NCI-H1436 treated with DMSO at 0.1 percent for 48 hours (cell line): ENCODE measurements at places on chromosomes 11 and 22.
A peak's percentile ranks its signal among the peaks of the same experiment; 100 is the strongest.

DNA sequence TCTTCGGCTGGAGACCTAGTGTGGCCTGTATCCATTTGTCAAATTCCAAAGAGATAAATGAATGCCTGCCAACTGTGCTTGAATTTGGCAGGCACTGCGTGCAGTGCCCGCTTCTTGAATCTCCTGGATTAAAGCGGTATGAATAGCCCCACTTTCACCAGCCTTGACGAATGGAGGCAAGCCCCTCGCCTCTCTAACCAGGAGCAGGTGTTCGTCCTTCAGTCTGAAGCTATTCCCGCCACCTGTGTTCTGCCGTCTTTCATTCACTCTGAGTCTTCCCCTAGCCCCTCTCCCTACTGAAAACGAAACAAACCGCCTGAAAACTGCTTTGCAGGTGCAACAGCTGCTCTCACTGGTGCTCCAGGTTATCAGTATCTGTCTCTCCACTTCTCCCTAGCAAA lies 11.2 kb downstream of the NLRP14 start:
- DNase-seq = no peak

GRCh38 chr11:27443746-27444507 lies 28.7 kb downstream of the LGR4 start:
- peak; percentile 33 for DNase-seq

- no peak for DNase-seq
These were observed at the start of gene APOL1 for GRCh38 chr22:36252754-36253522. Gene APOL1 (plus strand): TSS chr22:36253133. CDS start chr22:36254956, 1,823 bp downstream.

DNA sequence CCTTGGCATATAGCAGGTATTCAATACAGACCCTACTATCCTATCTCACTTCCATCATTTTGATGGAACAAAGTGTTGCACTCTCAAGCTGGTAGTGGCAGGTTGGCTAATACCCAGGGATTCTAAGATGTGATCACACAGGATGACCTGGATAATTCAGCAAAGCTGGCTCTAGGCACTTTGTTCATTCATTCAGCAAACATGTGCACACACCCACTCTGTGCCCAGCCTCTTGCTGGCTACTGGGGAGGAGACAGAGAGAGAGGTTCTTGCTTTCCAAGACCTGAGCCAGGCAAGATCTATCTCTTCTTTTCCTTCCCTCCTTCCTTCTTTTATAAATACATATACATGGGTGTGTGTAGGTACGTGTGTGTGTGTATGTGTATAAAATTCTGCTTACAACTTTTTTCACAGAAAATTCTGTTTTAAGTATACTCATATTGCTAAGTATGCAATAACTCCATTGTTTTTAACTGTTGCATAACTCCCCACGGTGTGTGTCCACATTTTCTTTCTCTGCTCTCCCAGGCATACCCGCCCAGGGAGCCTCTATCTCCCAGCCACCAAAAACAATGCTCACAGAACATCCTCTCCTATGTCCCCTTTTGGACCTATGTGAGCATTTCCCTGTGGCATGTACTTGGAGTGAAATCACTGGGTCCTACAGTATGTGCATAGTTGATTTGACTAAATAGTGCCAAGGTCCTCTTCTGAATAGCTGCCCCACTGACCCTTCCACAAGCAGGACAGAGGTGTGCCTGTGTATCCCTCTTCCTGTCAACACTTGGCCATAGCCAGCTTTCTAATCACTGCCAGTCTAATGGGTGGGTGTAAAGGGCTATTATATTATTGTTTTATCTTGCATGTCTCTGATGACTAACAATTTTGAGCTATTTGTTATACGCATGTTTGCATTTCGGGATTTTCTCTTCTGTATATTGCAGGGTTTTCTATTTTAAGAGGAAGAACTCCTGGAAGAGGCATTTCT lies 27.5 kb downstream of the CLPB start:
- no peak for DNase-seq

DNA sequence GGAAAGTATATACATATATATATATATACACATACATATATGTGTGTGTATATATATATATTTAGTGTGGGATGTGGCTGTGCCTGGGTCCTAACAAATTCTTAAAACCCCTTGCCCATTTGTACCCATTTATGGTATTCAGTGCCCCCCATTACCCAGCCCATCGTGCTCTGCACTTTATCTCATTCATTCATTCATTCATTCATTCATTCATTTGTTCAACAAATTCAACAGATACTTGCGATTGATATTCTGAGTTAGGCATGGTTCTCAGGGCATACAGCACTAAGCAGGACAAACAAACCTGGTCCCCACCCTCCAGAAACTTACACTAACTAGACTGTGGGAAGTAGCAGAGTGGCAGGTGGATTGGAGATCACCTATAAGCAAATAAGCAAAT lies 56.6 kb upstream of the LMO2 start:
- DNase-seq = no peak
